ENCODE measurements at places on chromosomes 6 and 20.

DNA sequence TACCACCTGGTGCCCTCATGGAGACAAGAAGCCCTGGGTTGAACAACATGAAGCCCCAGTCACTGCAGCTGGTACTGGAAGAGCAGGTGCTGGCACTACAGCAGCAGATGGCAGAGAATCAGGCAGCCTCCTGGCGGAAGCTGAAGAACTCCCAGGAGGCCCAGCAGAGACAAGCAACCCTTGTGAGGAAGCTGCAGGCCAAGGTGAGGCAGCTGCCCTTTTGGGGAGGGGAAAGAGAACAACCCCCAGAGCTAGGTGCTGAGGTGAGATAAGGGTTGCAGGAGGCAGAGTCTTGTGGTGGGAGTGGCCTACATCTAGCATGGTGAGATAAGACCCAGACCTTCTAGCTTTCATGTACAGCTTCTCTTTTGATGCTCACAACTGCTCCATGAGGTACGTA lies 7.0 kb downstream of the CEP250 start:
- DNase-seq, result no peak

DNA sequence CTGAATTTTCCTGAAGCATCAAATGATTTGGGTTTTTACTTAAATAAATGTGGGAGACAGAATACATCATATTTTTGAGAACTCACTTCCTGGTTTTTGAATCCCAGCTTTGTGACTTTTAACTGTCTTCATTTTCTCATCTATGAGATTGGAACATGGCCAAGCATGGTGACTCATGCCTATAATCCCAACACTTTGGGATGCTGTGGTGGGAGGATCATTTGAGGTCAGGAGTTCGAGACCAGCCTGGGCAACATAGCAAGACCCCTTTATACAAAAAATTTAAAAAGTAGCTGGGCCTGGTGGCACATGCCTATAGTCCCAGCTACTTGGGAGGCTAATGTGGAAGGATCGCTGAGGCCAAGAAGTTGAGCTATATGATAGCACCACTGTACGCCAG lies 122.3 kb downstream of the QKI start:
- peak; percentile 69 for DNase-seq

GRCh38 chr6:131769385-131770141 lies 38.3 kb upstream of the ENPP1 start:
- no peak for DNase-seq

DNA sequence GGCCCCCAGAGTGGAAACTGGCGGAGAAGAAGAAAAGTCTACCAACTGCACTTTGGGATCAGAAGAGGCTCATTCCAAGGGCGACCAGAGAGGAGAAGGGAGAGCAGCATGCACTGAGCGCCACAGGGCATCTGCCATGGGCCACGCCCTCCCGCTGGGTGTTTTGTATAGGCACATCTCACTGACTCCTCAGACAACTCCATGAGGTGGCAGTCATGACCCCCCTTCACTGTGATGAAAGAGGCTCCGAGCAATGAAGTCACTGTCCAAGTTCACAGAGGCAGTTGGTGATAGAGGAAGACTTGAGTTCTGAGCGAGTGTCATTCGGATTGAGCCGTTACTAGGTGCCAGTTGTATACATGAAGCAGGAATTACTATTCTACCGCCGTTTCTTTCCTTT lies 15.4 kb downstream of the BPIFB1 start:
- DNase-seq, result no peak

DNA sequence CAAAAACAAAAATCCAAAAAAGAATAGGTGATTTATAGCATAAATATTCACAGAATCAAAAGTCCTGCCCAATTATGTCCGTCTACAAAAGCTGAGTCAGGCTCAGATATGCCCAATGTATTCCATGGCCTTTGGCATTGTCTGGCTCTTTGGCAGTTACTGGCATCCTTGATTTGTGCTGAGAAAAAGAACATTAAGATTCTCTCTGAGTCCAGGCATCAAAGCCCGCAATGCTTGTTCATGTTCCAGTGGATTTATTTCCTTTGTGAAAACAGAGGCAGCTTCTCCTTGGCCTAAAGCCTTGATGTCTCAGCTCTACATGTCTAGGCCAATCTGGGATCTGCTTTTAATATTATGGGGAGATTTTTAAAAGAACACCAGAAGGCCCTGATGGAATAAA lies 76.1 kb upstream of the SLC4A11 start:
- no peak for DNase-seq

DNA sequence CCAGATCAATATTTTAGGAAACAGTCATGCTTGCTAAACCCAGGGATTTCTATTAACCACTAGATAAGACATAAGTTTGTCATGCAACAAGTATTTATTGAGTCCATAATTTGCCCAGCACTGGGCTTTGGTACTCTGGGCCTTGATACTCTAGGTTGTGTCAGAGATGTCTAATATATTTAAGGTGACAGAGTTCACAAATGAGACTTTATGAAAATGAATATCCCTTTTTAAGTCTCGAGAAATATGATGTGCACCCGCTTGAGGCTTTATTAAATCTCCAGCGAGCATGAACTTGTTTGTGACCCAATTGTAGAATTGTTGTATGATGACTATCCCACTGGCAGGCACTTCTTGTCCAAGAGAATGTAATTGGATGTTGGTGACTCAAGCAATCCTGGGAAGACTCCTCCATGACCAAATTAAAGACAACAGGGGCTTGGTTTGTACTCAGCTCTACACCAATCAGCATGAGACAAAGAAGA lies 109.2 kb downstream of the ESR1 start:
- DNase-seq, result peak; percentile 7

- DNase-seq, result no peak
Measured at GRCh38 chr6:22726966-22727365, 157.6 kb downstream of the HDGFL1 start.

DNA sequence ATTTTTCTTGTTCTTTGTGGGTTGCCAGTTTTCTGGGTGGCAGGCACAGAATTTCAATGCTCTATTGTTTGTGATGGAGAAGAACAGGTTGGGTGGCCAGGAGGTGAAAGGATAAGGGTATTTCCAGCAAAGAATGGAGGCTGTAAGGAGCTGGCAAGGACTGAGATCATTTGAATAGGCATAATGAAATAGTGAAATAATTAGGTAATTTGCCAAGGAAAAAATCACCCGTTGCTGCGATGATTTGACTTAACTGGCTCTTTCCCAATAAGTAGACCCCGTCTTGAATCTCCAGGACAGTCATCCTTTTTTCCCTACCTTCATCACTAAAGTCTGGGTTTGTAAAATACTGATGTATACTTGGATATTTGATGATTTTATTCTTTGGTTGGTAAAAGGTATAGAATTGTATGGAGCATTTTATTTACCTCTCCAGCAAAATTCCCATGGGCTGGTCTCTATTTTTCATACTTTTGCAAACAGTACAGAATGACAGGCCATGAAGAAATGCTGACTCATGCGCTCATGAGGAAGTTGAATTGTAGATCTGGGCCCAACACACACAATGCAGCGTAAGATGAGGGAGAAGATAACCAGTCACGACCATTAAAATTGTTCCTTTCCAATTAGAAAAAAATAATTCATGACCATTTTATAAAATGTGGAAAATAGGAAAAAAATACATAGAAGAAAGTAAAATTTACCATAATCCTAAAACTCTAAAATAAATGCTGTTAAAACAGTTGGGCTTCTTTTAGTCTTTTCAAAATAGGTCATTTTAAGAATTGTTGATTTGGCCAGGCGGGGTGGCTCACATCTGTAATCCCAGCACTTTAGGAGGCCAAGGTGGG lies 2.4 kb upstream of the GCNT2 start:
- peak; percentile 50 for DNase-seq

- no peak for DNase-seq
Measured at GRCh38 chr6:149130090-149130489, 187.4 kb upstream of the TAB2 start.

- DNase-seq, result no peak
Measured at GRCh38 chr6:72654071-72654621, 32.3 kb downstream of the KCNQ5 start.

Data from RPMI7951 (cell line).